ENCODE measurements at places on chromosomes 5 and 9.

- DNase-seq: no peak
Observed at GRCh38 chr9:92963831-92964606, 16.7 kb downstream of the FGD3 start.

DNA sequence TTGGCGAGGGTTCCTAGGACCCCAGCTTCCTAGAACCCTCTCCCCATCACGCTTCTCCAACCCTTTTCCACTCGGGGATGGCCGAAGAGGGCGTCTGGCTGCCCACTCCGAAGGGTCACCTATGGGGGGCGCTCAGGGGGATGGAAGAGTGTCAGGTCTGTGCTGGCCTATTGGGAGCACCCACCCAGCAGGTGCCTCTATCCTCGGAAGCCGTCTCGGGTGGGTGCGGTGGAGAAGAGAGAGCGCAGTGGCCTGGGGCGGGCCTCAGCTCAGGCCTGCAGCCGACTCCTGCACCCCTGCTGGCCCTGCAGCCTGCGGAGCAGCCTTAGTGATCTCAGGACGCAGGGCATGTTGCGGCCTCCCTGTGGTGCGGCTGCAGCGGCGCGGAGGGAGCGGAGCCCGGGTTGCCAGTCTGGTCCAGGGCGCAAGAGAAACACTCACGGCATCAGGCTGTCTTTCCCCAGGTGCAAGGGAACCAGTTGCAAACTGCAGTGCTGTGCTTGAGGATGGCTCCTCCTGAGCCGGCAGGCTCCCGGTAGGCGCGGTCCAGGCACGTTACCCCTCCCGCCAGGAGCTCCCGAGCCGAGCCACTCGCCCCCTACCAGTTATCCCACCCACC is 1.5 kb upstream of the IRX2 start:
- DNase-seq: no peak

DNA sequence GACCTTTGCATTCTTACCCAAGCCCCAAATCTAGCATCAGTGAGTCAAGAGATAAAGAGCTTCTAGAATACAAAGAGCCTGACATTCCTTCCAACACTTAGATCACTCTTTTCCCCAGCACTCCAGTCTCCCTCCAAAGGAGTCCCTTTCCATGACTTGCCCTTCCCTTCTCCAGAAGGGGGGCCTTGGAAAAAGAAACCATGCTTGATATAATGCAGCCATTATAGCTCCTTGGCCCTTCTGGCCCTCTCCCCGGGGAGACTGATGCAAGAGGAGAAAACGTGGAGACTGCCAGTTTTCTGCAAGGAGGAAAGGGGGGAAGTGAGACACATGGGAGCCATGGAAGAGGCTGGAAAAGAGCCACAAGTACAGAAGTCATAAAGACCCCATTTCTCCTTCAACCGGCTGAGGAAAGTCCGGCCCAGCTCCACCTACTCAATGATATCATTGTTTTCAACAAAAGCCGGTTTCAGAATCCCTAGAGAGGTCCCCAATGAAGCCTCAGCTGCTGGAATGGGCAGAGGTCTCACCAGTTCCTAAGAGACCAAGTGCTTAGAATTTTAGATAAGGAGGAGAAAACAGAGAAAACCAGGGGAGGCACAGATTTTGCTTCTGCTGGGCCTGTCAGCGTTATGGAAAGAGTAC is 29.0 kb downstream of the ADAM19 start:
- DNase-seq: no peak

DNA sequence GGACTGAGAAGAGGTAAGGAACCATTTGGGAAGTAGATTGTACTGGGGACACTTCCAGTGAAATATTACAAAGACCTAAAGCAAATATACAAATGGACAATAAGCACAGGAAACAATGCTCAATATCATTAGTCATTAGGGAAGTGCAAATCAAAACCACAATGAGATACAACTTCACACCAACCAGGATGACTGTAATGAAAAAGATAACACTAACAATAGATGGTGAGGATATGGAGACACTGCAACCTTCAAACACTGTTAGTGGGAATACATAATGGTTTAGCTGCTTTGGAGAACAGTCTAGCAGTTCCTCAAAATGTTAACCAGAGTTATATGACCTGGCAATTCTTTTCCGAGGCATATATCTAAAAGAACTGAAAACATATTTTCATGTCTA is 149.7 kb downstream of the TRPM3 start:
- DNase-seq: no peak

- no peak for DNase-seq
Observed at GRCh38 chr5:162990856-162991497, 446.4 kb upstream of the CCNG1 start.

DNA sequence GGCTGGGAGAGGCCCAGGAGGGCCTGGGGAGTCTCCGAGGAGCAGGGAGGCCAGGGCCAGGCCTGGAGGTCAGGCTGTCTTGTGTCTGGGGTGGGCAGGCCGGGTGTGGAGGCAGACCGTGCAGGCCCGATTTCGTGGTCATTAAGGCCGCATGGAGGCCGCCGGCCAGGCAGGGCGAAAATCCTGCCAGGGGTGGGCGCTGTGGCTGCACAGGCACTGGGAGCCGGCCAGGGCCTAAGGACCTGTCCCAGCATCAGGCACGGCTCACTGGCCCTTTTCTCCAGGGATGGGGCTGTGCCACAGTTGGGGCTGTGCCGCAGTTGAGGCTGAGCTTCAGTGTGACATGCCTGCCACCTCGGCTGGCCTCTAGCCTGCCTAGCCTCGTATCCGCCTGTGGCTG is 35.9 kb downstream of the ASS1 start:
- no peak for DNase-seq

DNA sequence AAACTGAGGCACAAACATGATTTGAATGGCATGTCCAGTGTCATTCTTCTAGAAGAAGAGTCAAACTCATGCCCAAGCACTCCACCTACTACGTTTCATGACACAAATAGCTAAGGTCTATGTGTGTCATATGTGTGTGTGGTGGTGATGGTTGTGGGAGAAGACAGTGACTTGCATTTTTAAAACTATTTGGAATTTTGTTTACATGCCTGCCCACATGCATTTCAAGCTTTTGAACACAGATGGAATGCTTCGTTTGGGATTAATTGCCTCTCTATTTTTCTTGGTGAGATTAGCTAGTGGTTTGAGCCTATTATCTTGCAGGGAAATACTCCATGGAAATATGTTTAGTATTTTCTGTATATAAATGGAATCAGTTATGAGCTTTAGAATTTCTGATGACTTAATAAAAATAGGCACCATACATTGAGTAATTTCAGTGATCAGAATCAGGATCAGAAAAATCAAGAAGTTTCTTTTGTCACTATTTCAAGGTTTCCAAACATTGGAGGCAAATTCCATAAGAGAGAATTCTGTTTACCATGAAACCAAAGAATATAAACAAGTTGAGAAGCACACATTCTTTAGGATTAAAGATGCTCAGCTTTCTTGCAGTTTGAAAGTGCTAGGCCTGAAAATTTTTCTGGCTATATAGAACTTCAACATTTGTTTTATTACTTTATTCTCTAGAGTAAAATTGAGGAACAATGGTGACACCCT is 260.3 kb upstream of the SEMA6A start:
- no peak for DNase-seq

GRCh38 chr5:162484986-162485385 is 417.4 kb downstream of the GABRG2 start:
- DNase-seq: no peak

DNA sequence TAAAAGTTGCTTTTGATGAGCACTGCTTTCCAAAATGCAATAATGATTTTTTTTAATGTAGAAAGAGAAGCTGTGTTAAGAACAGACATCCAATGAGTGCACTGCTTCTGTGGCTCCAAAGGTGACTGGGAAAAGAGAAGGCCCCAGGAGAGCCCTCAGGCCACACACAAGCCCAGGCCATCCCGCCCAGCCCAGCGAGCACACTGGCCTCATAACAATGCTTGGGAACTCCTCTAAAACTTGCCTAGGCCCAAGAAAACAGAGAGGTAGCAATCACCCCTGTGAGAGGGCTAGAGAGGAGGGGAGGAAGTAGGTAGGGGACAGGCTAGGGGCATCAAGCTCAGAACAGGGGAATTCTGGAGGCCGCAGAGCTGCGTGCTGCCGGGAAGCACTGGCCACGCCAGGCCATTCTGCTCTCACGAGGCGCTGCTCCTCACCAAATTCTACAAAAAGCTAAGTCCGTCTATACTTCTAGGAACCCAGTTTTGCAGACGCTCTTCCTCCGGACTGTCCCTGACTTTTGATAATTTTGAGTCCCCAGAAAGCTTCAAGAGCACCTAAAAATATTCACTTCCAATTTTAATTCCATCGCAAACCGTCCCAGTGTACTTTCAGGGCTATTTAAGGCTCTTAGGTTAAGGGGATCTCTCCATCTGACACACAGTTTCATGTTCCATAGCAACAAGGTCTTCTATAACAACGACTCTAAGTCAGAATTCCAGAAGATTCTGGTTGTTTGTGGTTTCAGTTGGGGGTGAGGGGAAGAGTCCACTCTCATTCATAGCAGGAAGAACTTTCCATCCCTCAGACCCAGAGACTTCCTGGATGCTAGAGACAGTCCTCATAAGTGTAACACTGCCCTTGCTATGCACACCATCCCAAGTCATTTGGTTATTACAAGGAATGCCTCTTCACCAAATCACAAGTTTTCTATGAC is 51.0 kb downstream of the HABP4 start:
- DNase-seq: no peak

- no peak for DNase-seq
Observed at GRCh38 chr5:1776831-1777230, 22.8 kb downstream of the MRPL36 start.

DNA sequence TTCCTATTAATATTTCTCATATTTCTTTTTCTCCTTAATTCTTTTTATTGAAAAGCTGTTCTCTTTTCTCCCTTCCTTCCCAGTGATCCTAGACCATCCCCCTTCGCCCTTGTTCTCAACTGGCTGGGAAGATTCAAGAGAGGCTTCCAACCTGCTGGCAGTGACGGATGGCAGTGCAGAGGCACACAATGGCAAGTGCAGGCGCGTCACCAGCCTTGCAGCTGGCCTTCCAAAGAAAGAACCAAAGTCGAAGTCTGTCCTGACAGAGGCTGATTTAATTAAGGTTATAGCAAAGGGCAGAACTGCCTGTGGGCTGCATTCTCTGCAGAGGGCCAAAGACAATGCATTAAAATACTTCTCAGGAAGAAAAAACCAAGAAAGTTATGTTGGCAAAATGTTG is 7.4 kb downstream of the CEMIP2 start:
- no peak for DNase-seq

- no peak for DNase-seq
Observed at GRCh38 chr5:122533825-122534224, 221.8 kb downstream of the SNCAIP start.

Data from iPS DF 19.7 (cell line).